ENCODE measurements at places on chromosomes 2 and 18.
A peak's percentile ranks its signal among the peaks of the same experiment; 100 is the strongest.

DNA sequence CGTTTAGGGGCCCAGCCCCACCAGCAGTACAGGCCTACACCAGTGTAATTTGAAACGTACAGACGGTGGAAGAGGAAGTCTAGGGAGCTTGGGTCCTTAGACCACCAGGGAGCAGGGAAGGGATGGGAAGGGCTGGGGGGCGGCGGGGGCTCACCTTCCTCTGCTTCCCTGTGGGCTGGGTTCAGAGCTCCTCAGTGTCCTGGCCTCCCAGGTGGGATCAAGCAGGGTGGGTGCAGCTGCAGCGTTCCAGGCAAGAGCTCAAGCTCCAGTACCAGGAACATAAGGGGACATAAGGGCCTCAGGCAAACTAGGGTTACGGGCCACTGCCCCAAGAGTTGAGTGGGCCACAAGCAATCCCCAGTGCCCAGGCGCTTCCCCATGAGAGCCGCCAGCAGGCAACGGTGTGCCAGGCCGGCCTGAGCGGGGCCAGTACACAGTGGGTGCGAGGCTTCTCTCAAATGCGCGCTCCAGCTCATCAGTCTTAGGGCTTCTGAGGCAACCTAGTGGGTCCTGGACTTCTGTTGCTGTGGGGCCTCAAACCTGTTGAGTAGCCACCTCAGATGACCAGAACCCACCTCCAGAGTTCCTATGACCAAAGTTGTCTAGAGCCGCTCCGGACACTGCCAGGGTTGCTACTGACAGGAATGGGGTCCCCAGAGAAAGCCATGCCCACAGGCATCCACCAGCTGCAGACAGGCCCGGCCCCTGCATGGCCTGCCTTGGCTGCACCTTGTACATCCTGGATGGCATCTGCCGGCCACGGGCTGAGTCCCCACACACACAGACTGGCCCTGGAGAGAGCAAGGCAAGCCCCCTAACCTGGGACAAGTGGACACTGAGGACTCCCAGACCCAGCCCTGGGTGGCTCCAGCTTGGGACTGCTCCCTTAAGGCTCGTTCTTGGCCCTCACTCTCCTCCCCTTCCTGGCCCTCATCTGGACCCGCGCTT is 5.2 kb downstream of the ANKRD23 start:
- DNase-seq = peak; percentile 41

DNA sequence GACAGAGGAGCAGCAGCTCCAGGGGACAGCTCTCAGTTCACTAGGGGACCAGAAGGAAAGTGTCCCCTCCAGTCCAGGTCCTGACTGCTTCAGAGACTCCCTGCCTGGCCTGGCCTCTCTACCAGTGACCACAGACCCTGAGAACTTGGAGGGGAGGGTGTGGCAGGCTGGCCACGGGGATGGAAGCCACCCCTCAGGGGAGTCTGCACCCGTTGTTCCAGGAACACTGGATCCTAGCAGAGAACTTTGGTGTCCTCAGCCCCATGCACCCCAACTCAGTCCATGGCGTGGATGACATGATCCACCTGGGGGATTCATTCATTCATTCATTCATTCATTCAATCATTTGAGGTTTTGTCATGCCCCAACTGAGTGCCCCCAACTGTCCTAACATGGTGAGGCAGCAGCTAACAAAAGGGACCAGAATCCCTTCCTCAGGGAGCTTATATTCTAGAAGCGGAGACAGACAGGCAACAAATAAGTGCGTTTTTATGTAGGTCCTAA is 31.9 kb downstream of the MYO7B start:
- peak; percentile 47 for DNase-seq

DNA sequence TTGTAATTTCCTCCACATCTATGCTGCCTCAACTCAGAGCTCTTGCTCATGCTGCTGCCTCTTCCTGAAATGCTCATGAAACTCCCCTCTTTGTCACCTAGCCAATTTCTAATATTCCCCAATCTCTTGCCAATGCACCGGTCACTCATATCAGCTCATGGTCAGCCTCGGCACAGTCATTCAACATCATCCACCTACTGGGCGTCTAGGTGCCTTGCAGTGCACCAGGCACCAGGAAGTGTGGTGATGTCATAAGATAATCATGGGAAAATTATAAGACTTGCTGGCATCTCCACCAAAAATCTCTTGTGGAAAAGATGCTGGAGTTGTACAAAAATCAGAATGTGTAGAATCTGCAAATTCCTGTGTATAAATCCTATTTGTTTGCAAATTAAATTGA is 52.6 kb upstream of the RAB27B start:
- no peak for DNase-seq

- peak; percentile 59 for DNase-seq
These were observed 64.3 kb upstream of the EPAS1 start for GRCh38 chr2:46232860-46233259.

GRCh38 chr2:64543008-64543697 is 19.0 kb downstream of the AFTPH start:
- DNase-seq = no peak

DNA sequence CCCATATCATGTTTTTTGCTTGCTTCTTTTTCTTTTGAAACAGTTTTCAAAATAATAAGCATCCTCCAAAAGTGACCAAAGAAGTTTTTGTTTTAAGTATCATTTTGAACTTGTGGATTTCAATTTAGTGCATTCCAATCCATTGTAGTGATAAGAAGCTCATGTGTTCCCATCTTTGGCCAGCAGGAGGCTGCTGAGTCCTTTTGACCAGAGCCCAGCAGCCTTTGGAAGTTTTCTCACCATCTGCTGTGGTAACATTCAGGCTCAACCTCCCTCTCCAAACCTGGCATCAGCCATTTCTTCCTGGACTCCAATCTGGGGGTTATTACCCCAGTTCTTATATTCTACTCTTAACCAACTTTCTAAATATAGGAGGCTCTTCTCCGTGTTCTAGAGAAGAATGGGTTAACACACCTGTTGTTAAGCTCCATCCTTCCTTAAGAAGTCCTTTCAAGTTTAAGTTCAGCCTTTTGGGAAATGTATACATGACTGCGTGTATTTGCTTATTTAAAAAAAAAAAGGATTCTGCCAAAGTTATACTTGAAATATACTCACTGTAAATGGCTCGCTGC is 39.0 kb upstream of the MAL start:
- no peak for DNase-seq

- no peak for DNase-seq
These were observed 8.3 kb downstream of the EVX2 start for GRCh38 chr2:176075481-176075880.

GRCh38 chr2:219254590-219255201 is 978 bp upstream of the TUBA4A start:
- DNase-seq = no peak

DNA sequence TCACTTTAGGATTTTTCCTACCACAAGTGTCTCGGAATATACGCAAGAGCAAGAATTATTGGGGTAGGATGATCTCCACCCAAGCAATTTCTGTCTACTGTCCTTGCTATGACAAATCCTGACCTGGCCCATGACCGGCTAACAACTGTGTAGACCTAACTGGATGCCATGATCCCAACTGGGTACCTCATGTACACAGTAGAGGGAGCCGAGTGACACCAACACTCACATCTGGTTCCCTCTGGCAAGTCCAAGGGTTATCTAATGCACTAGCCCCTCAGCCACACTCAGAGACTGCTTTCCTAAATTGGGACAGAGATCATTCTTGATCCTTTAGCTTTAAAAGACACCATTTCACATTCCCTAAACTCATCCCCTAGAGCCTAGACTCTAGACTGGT is 60.7 kb upstream of the ZNF532 start:
- no peak for DNase-seq

GRCh38 chr2:168603439-168603961 is 147.4 kb downstream of the CERS6 start:
- no peak for DNase-seq

DNA sequence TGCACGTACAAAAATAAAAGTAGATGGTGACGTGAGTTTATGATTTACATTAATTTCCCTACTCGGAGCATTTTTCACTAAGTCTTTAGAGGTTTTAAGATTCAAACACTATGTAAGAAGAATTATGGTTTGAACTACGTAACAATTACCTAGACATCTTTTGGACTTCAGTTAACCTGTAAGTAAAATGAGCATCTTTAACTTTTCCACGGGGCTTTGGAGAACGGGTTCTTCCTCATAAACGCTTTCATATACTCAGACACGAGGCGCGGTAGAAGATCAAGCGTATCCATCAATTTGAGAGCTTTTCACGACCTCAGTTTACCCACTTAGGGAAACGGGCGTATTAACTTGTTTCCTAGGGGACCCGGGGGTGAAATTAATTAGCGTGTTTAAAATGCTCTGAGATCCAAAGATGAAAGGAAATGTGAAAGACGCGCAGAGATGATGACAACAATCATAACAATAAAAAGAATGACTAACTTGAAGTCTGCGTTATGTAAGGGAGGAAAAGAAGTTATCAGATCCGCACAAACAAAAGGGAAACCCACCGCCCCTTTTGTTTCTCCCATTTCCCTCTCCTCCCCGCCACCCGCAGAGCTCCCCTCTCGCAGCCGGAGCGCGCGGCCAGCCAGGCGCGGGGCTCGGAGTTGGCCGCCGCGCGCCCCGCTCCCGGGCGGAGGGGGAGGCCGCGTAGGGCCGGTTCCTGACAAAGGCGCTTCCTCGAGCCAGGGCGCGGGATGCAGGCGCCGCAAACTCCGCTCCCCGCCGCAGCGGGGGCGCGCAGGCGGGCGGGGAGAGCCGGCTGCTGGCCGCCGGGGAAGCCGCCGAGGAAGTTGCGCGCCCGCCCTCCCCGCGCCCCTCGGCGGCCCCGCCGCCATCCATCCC is 807 bp downstream of the PELI1 start:
- DNase-seq = no peak

DNA sequence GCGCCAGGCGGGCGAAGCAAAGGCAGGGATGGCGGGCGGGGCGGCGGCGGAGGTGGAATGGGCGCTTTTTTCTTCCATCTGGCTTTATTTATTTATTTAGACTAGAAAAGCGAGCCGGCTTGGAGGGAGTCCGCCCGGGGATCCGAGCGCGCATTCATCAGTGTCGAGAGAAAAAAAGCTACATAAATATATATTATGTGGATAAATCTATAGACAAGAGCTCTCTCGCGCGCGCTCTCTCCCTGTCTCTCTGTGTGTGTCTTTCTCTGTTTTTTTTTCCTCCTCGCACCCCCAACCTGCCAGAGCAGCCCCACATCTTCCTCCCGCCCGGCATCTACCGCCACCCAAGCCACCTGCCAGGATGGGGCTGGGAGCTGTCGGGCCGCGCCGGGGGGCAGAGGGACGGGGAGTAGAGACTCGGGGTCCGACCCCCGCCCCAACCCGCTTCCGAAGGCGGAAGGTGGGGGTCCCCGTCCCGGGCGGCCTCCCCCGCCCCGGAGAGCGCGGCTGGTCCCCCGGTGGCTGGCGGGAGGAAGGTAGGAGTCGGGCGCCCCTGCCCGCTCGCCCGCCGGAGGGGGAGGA is 972 bp upstream of the CELF4 start:
- no peak for DNase-seq

- no peak for DNase-seq
These were observed 115.6 kb upstream of the ID2 start for GRCh38 chr2:8566155-8566670.

DNA sequence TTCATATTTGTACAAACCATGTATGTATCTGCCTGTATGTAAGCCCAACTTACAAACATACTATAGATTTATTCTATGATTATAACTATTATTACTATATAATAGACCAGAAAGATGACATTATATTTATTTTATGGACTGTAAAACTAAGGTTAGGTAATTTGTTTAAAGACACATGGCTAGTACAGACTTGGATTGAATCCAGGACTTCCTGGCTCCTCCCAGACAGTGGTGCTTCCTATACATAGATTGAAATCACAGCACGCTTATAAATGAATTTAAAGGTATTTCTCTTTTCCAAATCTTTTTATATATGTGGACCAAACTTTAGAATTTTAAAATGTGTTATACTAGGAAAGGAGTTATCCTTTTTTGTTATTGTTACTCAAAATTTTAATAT is 151.6 kb upstream of the MYO3B start:
- no peak for DNase-seq

DNA sequence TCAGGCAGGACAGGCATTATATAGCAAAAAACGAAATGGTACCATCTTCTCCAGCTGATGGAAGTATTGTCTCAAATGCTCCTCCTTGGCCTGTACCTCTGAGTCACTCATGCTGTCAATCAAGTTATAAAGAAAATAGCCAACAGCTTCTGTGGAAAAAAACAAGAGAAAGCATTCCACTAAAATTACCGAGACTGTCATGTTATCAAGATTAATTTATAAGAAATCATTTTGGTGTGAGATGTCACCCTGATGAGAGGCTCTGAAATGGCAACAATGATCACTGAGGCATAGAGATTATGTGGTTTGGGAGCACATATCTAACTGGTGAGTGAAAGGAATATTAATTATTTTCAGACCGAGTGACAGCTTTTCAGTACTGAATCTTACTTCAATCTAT is 47.4 kb downstream of the LRPPRC start:
- no peak for DNase-seq

- DNase-seq = peak; percentile 37
These were observed 63.6 kb upstream of the HDAC4 start for GRCh38 chr2:239464166-239465016.

GRCh38 chr2:33391529-33392255 is 84.8 kb upstream of the RASGRP3 start:
- DNase-seq = no peak

GRCh38 chr2:105400138-105400540 is 1.3 kb upstream of the FHL2 start:
- DNase-seq = no peak

GRCh38 chr2:131093696-131094462 is 619 bp upstream of the FAM168B start:
- DNase-seq = no peak

GRCh38 chr2:180231015-180231414 is 223.9 kb upstream of the CWC22 start:
- DNase-seq = no peak

DNA sequence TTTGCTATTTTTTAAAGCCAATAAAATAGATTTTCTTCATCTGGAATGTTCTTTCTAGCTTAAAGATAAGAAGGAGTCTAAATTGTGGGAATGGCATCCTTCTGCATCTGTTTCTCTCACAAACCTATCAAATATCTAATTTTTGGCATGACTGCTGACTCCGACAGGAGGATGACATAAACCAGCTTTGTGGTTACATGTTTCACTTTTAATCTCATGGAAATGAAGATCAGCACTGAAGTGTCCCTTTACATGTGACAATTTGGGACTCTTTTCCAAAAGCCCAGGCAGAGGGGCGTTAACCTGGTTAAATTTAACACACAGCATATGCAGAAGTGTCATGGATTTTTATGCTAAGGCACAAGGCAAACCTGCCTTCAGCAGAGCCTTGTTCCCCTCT is 694.7 kb downstream of the ARHGAP15 start:
- no peak for DNase-seq

DNA sequence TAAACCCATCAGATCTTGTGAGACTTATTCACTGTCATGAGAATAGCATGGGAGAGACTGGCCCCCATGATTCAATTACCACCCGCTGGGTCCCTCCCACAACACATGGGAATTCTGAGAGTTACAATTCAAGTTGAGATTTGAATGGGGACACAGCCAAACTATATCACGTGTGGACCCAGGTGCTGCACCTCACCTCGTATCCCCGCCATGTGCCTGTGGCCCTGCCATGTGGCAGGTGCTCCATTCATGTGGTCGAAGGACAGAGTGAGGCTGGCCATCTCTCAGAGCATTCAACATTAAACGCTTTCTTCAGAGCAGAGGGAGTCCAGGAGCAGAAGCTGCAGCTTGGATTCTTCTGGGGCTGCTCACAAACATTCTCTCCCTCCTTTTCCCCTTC is 32.3 kb downstream of the MROH2A start:
- no peak for DNase-seq

Data from right cardiac atrium (tissue), 5 donors.